ENCODE measurements at places on chromosomes 3 and 15.

DNA sequence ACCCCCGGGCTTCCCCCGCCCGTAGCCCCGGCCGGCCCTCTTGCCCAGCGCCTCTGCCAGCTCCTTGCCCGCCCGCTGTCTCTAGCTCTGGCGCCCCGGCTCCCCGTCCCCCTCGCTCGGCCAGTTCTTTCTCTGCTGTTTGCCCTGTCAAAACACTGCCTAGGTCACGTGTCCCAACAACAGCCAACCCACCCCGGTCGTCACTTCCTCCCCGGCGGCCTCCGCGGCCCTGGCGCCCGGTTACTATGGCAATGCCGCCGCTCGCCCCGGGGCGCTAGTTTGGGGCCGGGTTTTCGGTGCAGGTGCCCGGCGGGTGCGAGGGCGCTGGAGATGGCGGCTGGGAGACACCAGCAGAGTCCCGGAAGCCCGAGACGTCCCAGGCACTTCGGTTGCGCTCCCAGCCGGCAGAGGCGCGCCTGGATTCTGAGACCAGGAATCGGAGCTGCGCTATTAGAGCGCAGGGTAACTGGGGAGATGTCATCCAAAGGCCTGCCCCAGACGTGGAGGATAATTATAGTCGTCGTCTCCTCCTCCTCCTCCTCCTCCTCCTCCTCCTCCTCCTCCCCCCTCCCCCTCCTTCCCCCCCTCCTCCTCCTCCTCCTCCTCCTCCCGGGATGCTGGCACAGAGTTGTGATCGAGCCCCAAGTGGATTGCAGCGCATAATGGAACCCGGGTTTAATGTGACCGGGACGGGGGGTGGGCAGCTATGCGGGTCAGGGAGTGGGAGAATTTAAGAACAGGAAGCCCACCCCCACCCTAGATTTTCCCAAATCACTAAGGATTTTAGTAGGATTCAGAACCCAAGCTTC is at the start of gene ATOSA:
Gene ATOSA, minus strand, starts transcription at position 157 of the 809 bp plus-strand sequence. CDS start 1,367 bp downstream, outside the sequence.
- peak; percentile 85 for DNase-seq

GRCh38 chr3:147395899-147396711 is 10.2 kb downstream of the ZIC4 start:
- no peak for DNase-seq

- no peak for DNase-seq
These were observed 36.6 kb upstream of the CD47 start for GRCh38 chr3:108127301-108127988.

DNA sequence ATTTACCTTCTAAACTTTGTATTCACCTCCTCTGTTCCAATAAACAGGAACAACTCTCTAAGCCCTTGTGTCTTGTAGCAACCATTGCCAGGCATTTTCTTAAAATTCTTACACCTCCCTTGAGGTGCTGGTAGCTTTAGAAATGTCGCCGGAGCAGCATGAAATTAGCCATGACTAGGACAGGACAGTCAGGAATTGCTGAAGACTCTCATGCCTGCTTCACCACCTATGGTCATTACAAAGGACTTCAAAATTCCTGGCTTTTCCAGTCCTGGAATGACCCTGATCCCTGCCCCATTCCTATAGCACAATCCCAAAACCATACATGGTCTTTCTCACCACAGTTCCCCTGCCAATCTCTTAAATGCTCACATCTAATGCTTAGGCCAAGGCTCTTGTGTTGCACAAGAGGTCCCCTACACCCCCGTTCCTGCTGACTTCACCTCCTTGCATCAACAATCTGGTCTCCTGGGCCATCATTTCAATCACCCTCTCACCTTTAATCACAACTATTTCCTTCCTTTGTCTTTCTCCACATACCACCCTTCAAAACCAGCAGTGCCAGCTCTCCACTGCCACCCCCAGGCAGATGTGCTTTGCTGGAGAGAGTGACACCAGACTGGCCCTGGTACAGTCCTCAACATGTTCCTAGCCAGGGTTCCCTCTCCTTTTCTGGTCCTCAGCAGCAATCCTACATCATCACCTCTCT is 113.2 kb upstream of the TJP1 start:
- no peak for DNase-seq

DNA sequence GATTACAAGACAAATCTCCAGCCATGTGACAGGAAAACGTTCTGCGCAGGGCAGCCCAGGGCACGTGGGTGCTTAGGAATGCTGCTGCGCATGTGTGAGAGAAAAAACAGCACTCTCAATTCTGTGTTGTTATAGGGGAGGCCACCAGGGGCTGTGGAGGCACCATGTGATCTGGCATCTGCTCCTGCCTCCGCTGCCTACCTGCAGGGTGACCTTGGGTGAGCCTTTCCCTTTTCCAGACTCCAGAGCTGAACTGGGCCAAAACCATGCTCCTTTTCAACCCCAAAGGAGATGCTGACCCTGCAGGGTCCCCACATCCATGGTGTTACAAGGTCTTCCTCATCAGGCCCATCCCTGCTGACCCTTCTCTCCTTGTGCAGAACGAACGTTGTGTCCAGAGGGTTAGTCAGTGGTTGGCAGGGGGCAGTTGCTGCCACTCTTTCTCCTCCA is 81.5 kb upstream of the RASGRF1 start:
- DNase-seq: no peak

DNA sequence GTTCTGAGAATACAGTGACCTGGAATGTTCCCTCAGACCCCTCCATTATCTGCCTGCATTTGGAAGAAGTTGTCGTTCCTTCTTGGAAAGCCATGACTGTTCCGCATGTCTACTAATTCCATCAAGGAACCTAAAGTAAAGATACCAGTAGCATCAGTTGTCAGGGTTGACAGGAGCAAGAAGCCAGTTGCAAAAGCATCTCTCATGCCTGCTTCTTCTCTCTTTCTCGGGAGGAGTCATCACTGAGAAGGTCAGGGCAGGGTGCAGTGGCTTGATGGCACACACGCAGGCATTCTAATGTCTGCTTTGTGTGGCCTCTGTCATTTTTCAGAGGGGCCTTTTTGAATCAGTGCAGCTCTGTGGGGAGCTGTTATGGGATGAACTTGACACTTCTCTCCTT is 276.6 kb upstream of the TPM1 start:
- DNase-seq: no peak

DNA sequence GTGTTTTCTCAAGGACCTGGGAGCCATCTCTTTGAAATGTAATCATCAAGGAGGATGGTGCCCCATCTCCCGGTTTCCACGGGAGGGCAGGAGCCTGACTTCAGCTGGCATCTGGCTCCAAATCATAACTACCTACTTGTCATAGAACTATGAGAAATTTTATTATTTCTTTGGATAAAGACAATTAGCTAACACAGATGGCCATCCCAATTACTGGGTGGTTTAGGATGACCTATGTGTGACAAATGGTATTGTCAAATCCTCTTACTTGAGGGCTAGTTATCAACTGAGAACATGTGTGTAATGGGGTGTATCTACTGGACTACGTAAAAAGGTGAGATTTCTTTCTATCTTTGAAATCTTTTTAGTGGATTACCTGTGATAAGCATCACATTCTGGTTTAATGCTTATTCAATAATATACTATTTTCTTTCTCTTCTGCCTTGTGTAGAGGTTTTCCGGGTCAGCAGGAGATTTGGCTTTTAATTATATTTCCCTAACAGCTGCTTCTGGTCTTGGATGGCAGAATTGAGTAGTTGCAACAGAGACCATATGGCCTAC is 15.3 kb upstream of the PARP14 start:
- DNase-seq: no peak

GRCh38 chr15:87959662-87960061 is 296.9 kb downstream of the NTRK3 start:
- no peak for DNase-seq

- no peak for DNase-seq
These were observed at the start of gene PODXL2 for GRCh38 chr3:127628788-127629466. PODXL2 (plus strand) TSS chr3:127629185; CDS start chr3:127629220, 35 bp downstream.

DNA sequence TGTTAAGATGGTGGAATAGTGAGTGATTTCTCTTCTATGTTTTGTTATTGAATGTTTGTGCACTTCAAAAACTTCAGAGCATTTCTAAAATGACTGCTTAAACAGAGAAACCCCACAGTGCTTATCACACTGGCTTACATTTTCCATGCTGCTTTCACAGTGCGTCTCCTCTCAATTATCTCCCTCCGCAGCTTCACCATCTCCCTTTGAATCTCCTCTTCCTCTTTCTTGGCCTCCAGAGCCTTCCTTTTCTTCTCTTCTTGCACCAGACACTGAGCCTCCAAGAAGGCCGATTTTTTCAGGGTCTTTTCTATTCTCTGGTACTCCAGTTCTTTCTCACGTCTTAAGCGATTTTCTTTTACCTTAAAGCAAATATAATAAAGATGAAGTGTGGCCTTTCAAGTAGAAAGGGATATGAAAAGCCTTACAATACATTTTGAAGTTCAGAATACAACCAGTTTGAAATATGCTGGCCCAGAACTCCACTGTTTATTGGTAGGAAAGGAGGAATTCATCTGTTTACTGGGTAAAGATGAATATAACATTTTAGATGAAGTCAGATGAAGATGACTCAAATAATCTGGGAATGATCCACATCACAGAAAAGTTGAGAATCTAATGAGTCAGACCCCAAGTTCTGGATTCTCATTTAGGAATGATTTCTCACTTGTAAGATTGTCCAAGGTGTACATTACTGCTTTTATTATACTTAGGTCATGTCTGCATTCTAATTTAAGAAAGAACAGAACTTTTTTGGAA is 21.4 kb downstream of the CCDC191 start:
- DNase-seq: no peak

- DNase-seq: no peak
These were observed 8.1 kb upstream of the MAPK6 start for GRCh38 chr15:52010633-52011595.

DNA sequence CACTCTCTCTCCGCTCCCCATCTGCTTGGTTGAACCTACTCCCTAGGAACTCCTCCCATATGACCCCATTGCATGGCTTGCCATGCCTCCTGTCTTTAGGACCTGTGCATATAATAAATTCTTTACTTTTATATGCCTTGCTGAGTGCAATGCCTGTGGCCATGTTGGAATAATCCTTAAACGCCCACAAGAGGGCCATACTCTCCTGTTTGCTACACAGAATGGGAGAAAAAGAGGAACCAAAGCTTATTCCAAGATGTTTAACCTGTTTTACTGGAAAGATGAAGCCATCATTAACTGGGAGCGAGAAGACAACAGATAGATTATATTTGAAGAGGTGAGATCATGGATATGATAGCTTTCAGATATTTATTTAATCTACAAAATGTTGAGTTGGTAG is 1097.8 kb downstream of the NAALADL2 start:
- no peak for DNase-seq

DNA sequence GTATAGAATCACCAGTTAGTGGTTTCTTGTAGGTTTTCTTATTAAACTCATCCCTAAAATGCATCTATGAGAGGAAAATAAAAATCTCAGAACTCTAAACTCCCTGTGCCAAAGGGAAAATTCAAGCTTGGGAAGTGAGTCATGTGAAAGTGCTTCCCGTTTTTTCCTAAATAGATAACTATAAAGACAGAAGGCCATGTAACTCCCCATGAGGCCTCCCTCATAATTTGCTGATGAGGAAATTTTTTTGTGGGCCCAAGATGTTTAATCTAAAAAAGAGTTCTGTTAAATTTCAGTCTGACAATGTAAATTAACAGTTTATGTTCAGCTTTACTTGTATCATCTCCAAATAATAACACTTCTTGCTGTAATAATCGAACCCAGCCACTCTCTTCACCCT is 1273.9 kb downstream of the OTOL1 start:
- no peak for DNase-seq

GRCh38 chr3:195145579-195145978 is 125.4 kb downstream of the XXYLT1 start:
- DNase-seq: no peak

- DNase-seq: no peak
These were observed 154.3 kb upstream of the PLAAT1 start for GRCh38 chr3:193086681-193087080.

DNA sequence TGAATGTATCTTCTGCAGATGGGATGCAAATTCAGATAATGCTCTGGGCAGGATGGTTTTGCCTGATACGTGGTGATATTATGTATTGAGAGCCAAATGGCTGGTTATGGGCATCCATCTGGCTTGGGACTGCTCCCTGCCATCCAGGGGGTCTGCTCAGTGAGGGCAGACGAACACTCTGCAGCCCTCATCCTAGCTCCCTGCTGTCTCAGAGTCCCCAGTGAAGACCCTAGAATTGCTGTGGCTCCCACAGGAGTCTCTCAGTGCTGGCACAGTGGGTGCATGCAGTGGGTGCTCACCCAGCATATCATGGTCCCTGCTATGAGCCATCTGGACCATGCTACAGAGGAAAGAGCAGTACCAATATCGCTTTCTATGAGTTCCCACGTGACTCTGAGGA is 10.3 kb downstream of the CX3CR1 start:
- no peak for DNase-seq

GRCh38 chr3:136249091-136249490 is 1.0 kb upstream of the PCCB start:
- DNase-seq: no peak

Data from kidney glomerular epithelial cell (primary cell).